ENCODE measurements at places on chromosomes 5 and 9.
A peak's percentile ranks its signal among the peaks of the same experiment; 100 is the strongest.

- no peak for DNase-seq
Observed at GRCh38 chr5:2847608-2848007, 96.1 kb upstream of the IRX2 start.

DNA sequence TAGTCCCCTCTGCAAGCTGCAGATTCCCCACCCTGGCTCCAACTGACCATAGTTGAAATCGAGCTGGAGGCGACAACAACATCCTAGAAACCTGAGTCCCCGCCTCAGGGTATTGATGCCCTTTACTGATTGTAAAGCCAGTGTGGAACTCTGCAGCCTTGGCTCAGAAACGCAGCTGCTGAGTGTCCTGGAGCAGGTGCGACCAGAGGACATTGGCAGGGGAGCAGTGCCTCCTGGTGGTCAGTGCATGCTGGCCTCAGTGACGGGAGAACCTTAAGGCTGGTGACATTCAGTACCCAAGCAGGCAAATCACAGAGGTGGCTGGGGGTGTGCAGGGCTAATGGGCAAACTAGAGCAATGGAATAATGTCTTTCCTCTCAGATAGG is 20.4 kb upstream of the ZNF354B start:
- DNase-seq: peak; percentile 62

GRCh38 chr9:71683598-71684235 is 84.6 kb downstream of the CEMIP2 start:
- DNase-seq: no peak

DNA sequence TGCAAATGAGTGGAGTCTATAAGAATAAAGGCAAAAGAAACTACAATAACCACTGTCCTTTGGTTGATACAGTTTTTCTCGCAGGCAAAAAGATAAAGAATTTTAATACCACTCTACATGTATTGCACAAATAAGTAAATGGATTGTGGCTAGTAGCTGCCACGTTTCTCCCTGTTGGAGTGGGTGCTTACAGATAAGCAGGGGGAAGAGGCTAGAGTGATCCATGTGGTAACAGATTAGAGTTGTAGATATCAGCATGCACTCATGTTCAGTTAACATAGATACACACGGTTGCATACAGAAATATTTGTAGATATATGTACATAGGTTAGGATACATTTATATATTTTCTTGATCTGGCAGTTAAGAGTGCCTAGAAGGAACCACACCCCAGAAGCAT is 179.5 kb downstream of the ARHGEF28 start:
- no peak for DNase-seq

DNA sequence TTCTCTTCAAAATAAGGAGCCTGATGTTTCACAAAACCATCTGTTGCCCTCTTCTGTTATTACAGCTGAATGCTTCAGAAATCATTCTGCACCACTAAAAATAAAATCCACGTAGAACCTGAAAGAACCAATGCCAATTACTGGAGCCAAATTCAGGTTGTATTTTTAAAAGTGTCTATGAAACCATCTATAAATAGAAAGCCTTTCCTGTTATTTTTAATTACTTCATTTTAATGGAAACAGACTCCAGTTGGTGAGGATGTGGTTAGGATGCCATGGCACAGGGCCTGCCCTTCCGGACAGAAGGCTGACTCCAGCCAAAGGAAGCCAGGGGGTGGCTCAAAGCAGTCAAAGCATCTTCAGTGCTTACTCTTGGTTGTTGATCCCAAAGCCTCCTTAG is 119.8 kb downstream of the TENT4A start:
- DNase-seq: no peak

DNA sequence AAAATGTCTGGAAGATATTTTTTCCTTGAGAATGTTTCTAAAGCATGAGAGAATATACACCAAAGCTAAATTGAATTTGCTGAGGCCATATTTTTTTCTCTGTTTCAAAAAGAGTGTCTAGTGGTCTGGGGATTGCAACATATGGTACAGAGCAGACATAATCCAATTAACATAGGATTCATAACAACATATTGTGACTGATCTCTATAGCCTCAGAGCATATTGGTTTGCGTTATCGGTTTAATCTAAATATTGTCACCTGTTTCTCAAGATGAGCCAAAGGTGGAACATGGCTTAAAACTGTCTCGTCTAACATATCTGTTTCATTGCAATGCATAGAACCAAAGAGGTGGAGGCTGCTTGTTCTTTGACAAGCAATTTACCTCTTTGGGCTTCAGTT is 3.9 kb downstream of the PPP3R2 start:
- DNase-seq: no peak
